Left hindlimb (tissue), 1 donor: ENCODE measurements at places on chromosomes 6 and 20.

DNA sequence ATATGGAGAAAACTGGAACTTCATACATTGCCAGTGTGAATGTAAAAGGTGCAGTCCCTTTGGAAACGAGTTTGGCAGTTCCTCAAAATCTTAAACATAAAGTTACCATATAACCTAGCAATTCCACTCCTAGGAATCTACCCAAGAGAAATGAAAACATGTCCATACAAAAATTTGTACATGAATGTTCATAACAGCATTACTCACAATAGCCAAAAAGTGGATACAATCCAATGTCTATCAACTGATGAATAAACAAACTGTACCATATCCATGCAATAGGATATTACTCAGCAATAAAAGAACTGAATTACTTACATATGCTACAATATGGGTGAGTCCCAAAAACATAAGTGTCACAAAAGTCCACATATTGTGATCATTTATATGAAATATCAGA lies 48.7 kb upstream of the ERVFRD-1 start:
- DNase-seq = no peak

- DNase-seq = no peak
Observed at GRCh38 chr20:18749528-18749927, 64.1 kb upstream of the SCP2D1 start.

- DNase-seq = no peak
Observed at GRCh38 chr6:101716810-101717209, 323.3 kb downstream of the GRIK2 start.

DNA sequence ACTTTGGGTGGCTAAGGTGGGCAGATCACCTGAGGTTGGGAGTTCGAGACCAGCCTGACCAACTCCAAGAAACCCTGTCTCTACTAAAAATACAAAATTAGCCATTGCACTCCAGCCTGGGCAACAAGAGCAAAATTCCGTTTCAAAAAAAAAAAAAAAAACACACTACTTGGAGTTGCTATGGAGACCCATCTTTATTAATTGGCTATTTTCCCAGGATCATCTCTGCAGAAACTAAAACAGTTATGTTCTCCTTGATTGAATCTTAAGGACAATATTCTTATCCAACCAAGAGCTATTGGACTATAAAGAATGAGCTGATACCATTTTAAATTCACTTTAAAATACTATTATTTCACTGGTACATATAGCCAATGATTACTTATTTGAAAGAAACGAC lies 14.7 kb downstream of the AKIRIN2 start:
- DNase-seq = no peak

DNA sequence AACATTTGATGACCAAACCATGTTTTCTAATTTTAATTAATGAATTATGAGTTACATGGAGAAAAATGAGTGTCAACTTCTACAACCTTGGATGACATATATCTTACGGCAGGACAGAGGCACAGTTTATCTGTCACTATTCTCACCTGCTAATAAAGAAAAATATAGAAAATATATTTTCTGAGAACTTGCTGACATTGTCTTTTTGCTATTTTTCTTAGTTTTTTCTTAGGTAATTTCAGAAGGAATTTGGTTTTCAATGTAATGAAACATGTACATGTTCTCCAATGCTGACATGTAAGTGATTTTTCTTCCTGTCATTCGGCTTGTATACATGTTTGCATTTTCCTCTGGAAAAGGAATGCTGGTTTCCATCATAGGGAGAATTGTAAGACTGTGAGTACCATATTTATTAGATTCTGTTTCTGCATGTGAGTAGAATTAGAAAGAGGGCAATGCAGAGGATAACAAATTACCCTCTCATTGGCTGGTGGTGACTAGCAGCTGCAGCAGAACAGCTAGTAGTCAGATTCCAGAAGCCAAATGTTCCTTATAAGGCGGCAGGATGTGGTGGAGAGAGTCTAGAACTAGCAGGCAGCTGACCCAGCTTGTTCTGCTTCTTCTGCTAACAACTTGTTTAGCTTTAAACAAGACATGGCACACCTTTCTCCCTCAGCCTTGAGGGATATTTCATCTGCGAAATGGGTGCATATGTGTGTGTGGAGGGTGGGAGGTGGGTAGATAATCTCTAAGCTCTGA lies 132.8 kb upstream of the SPACA1 start:
- DNase-seq = no peak

- no peak for DNase-seq
Observed at GRCh38 chr6:129748212-129748900, 38.4 kb upstream of the ARHGAP18 start.

DNA sequence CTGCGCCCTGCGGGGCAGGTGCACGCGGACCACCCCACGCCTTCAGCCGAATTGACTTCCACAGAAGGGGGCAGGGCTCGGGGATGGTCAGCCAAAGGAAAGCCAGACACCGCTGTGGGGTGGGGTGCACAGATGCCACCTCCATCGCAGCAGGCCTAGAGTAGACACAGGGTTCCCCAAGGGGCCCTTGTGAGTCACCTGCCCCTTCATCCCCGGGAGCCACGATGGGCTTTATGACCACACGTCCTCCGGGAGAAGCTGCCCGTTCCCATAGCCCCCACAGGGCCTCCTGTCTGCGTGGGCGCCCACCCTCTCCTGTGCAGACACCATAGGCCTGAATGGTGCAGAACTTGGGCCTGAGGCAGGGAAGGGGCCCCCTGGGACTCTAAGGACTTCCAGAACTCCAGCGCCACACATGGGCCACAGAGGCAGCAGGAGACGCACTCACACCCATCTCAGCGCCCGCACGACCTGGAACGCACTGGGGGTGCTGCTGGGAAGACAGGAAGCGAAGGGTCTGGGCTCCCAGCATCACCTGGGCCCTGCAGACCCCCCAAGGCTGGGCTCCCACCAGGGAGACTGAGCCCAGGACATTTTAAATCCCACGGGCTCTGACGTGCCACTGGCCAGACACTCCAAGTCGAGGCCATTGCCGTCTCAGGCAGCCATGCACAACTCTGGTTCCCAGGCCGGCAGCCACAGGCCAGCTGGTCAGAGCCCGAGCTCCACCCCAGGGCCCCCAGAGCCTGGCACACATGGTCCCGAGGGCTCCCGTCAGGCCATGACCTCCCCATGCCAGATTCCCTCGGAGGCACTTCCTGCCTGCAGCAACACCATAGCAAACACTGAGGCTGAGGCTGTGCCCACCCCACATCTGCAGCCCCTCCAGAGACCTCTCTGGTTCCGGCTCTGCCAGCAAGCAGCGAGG lies 134.2 kb downstream of the DLL1 start:
- DNase-seq = peak; percentile 17

GRCh38 chr6:156359912-156360311 lies 417.3 kb upstream of the ARID1B start:
- DNase-seq = no peak

DNA sequence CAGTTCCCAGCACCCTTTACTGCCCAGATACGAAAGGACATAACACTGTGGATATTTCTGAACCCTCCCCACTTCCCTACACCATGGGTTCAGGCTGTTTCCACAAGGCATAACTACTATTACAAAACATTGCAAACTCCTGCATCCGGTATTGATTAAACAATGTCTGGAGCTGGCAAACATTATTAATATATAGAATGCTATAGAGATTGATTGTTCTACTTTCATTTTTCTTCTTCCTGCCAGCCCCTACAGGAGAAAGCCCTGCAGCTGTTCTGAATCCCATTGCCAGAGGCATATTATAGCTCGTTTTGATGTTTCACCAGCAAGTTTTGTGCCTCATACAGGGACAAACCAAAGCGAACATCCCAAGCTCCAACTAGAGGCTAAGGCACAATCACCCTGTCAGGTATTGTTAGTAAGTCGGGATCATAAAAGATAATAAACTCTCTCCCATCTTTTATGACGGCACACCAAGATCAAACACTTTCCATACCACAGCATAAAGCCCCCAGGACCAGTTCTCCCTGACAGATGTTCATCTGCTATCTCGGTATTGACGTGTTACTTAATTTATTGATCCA lies 331.1 kb upstream of the NT5E start:
- DNase-seq = no peak

- DNase-seq = no peak
Observed at GRCh38 chr20:10883166-10883565, 209.4 kb upstream of the JAG1 start.

DNA sequence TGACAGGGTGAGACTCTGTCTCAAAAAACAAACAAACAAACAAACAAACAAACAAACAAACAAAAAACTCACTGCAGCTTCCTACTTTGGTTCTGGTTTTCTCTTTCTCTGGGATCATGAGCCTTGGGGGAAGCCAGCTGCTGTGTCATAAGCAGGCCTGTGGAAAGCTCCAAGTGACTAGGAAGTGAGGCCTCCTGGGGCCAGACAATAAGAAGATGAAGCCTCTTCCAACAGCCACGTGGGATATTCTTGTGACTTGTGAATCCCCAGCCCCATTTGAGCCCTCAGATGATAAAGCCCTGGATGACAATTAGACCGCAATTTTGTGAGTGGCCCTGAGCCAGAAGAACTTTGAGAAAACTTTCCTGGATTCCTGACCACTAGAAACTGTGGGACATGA lies 11.4 kb downstream of the HLA-A start:
- DNase-seq = no peak
